ENCODE measurements at places on chromosomes 11 and 22.

DNA sequence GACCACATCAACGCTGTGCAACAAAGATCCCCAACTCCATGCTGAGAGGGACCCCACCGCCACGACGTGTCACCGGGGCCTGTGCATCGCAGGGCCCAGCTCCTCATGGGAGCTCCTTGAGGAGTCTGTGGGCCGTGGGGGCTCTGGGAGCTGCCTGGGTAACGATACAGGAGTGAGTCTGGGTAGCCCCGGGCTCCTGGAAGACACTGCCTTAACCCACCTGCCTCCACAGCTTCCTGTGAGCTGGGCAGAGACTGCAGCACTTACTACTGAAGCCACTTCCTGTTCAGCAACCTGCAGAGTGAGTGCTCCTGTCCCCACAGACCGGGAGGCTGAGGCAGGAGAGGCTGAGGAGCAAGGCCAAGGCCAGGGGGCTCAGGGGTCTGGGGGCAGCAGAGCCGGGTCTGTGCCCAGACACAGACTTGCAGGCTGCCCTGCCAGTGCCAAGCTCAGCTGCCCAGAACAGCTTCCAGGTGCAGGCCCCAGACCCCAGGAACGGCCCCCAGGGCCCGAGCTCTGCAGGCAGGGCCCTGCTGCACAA lies 226.7 kb downstream of the BRD1 start:
- no peak for DNase-seq

DNA sequence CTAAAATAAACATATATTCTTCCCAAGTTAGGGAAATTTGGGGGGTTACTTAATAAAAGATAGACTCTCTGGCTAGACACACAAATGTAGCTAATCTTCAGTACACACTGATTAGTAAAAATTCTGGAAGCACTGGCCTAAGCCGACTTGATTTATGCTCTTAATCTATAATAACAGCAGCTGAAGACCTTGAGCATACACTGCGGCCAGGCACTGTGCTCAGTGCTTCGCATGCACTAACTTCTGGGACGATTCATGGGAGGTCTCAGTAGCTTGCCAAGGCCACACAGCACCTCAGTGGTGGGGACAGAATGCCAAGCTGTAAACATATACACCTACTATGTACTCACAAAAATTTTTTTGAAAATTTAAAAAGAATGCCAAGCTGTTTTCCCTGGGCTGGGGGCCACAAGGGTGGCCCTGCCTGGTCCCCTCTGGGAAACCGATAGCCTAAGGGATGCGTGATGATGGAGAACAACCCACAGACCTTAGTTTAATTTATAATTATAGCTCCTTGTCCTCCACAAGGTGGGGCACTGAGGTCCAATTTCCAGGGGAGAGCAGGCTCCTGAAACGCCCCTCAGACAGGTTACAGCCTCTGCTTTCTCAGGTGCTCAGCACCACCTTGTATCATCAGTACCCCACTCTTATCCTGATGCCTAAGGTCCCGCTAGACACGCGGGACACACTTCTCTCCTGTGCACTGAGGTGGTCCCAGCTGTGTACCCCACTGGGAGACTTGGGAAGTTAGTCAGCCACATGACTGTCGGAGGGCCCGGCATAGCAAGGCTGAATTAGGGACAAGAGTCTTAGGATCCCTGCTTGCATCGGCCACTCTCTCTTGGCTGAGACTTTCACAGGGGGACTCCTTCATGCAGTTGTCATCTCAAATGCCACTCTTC lies 20.1 kb downstream of the SERPIND1 start:
- DNase-seq: no peak

DNA sequence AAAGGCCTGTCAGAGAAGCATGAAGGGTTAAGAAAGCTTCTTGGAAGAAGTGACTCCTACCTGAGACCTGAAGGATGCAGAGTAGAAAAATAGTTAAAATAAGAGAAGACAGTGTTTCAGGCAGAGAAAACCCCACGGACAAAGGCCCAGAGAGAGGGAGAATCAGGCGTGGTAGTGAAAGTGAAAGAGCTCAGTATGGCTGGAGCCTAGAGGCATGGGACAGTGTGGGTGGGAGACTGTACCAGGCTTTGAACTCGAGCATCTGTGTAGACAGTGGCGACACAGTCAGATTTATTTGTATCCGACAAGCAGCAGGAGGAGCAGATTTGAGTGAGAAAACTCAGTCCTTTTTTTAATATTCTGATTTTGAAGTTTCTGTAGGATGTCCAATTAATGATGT lies 360.0 kb downstream of the OPCML start:
- DNase-seq: no peak

GRCh38 chr22:42160251-42160650 lies 29.6 kb upstream of the CYP2D6 start:
- no peak for DNase-seq

DNA sequence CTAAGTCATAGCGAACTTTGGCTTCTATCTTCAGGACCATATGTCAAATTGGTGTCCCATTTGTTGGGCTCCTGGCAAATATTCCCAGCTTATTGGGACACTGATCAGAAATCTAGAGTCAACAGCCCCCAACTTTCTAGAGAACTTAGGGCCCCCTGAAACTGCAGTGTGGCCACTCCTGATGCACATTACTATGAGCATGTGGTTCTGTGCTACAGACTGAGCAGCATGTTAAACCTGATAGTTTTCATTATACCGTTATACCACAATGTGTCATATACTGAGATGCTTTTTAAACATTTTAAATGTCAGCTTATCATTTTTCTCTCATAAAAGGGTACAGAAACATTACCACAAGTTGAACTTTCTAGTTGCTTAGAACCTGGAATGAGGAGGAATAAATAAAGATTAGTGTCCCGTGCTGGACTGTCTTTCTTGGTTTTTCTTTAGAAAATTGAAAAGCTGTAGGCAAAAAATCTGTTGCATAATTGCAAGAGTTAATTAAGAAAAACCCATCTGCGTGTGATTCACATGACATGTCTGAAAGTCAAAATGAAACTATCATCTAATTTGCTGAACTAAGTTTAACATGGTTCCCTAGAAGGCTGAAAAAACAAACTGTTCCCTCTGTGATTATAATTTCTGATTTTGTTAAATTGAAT lies 16.4 kb upstream of the CTSC start:
- DNase-seq: no peak
